ENCODE measurements at places on chromosomes 13 and 19. TPM values are rescaled to one million over a fixed set of nuclear protein-coding genes. Genes with fewer than 3 reads are reported as not detected.
A peak's percentile ranks its signal among the peaks of the same experiment; 100 is the strongest.

Gene KLHL1
- not detected for total RNA-seq

Gene ZIC2
- not detected for total RNA-seq

Gene METTL21C
- total RNA-seq, result not detected

Gene FBN3
- total RNA-seq, result not detected

Gene PLVAP
- total RNA-seq, result not detected

Gene GFY
- not detected for total RNA-seq

DNA sequence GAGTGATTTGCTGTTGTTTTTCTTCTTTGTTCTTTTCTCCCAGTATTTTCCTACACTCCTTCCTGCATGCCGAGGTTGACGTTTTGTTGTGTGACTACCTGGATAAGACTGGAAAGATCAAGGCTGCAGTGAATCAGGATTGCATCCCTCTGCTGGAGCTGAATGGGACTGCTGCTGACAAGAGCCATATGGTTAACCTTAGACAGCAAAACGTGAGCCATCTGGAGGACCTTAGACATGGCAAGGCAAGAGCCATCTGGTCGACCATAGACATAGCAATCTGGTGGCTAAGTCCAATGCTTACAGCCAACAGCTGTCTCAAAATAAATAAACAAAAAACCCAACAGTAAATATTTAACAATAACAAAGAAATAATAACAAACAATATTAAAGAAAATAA is 42.6 kb upstream of the ZNF91 start:
- DNase-seq, result no peak

DNA sequence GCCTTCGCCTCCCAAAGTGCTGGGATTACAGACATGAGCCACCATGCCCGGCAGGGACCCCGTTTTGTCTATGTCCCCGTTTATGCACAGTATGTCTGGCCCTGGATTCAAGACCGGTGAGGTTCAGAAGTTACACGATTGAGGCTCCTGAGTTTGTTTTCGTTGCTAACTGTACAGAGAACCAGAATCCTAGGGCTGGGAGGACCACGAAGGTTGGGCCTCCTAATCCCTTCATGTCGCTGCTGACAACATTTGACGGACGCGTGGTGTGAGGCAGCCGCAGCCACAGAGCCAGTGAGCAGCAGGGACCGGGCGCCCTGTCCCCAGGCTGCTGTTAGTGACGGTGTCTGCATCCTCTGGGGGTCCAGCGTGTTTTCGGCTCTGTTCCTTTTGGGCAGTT is 91.4 kb downstream of the ATP11A start:
- no peak for DNase-seq

- peak; percentile 78 for DNase-seq
Observed at GRCh38 chr19:45863840-45864628, at the start of gene FOXA3. FOXA3 (plus strand) TSS chr19:45864326; CDS start chr19:45864457, 131 bp downstream.

- DNase-seq, result no peak
Observed at GRCh38 chr19:8421484-8422461, 8.7 kb downstream of the MARCHF2 start.

DNA sequence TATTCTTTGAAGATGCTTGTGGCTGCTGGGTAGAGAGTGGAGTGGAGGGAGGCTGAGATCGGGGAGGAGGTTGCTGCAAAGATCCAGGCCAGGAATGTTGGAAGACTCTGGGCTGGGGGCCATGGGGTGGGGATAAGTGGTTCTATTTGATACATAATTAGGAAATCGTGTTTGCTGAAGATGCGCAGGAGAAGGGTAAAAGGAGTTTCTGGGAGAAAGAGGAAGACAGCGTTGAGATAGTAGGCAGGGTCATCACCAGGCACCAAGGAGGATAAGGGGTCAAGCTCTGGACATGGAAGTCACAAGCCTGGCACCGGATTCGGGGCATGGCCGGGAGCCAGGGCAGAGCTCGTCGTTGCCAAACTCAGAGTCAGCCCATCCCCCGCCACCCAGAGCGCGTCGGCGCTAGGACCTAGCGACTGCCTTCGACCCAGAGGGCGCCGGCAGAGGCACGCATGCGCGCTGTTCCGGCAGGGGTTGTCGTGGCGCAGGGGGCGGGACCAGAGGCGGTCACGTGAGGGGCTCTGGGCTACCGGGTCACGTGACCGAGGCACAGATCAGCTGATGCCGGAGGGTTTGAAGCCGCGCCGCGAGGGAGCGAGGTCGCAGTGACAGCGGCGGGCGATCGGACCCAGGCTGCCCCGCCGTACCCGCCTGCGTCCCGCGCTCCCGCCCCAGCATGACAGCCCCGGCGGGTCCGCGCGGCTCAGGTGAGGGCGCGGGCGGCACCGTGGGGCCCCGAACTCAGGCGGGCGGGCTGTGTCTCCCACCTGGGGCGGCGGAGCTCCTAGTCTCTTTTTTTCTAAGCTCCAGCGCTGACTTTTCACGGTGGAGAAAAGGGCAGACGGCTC is at the start of gene MCOLN1:
Gene MCOLN1, plus strand, starts transcription at position 553 of the 851 bp plus-strand sequence. Its CDS starts 127 bp downstream, at position 680.
- DNase-seq, result peak; percentile 100

Measured in activated naive CD8-positive, alpha-beta T cell treated with anti-CD3 and anti-CD28 coated beads for 36 hours (primary cell).